NCI-H748 treated with DMSO at 0.1 percent for 48 hours (cell line): ENCODE measurements at places on chromosomes 2 and 18.
A peak's percentile ranks its signal among the peaks of the same experiment; 100 is the strongest.

DNA sequence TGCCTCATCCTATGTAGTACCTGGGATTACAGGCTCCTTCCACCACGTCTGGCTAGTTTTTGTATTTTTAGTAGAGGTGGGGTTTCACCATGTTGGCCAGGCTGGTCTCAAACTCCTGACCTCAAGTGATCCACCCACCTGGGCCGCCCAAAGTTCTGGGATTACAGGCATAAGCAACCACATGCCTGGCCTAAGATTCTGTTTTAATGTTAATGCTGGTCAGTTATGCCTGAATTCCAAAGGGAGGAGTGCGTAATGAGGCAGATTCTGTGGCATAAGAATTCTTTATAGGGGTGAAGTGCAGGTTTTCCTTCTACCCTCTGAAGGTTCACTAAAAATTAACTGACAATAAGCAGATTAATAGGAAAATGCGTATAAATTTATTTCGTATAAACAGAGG is 1343.8 kb upstream of the LRRTM1 start:
- no peak for DNase-seq

DNA sequence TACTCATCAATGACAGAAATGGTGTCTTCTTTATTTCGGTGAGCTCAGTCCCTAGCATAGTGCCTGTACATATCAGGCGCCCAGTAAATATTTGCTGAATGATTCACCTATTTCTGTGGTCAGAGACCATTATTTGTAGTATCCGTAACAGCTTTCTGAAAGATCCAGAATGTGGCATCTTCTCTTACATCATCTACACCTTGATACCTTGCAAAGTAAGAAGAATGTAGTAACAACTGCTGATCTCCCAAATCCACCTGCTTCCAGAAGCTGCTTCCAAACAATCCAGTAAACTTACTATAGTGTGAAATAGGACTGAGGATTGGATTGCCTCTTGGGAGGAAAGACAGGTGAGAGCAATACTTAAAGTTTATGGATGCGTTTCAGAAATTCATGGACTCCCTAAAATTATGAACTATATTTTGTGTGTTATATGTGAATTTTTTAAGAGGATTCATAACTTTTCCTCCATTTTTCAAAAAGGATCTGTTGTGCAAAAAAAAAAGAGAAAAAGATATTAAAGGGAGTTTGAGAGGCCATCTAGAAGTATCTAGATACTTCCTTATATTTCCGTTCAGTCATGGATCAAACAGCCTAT is 945 bp upstream of the ASXL2 start:
- peak; percentile 9 for DNase-seq

DNA sequence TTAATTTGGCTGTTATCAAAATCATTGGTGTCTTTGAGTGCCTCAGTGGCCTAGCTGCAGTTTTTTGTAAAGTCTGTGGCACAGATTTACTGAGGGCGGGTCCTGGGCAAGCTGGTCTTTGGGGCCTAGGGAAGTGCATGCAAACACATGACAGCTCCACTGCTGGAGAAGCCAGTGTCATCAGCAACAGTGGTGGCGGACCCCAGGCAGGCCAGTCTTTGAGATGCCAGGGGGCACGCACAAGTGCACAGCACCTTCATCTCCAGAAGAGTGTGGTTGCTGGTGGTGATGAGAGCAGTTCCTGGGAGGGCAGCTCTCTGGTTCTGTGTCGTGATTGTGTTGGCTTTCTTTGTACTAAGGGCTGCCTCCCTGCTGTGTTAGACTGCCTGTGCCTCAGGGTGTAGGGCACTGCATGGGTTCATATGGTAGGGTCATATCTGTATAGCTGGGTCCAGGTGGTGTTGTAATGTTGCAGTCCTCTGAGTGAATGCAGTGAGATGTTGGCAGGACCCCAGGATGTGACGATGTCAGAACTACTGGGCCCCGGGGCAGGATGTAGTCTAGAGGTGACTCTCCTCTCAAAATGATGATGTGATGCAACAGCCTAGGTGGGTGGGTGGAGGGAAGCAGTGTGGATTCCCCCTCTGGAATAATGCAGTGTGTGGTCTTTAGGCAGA is 646.7 kb upstream of the CDH2 start:
- no peak for DNase-seq

- DNase-seq, result no peak
These were observed 364.0 kb downstream of the LPIN1 start for GRCh38 chr2:12110481-12110880.

- no peak for DNase-seq
These were observed 256.0 kb upstream of the FANCL start for GRCh38 chr2:58497168-58497567.

- DNase-seq, result no peak
These were observed 14.8 kb downstream of the TIMM21 start for GRCh38 chr18:74163019-74163660.

GRCh38 chr18:26780520-26781325 is 84.8 kb downstream of the AQP4 start:
- no peak for DNase-seq

DNA sequence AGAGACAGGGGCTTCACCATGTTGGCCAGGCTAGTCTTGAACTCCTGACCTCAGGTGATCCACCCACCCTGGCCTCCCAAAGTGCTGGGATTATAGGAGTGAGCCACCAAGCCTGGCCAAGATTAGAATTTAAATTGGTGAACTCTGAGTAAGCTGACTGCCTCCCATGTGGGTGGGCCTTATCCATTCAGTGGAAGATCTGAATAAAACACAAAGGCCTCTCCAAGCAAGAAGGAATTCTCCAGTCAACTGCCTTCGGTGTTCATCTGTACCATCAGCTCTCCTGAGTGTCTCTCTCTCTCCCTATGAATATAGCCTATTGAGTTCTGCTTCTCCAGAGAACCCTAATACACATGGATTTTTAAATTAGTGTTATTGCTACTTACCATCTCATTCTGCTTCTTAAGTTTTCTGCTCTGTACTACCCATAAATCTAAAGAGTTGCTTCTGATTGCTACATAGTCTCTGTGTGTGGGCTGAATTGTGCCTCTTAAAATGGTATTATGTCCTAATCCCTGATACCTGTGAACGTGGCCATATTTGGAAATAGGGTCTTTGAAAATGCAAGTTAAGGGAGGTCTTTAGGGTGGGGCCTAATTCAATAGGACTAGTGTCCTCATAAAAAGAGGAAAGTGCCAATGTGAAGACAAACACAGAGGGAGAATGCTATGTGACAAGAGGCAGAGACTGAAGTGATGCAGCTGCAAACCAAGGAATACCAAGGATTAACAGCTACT is 36.3 kb downstream of the FBXO11 start:
- no peak for DNase-seq

DNA sequence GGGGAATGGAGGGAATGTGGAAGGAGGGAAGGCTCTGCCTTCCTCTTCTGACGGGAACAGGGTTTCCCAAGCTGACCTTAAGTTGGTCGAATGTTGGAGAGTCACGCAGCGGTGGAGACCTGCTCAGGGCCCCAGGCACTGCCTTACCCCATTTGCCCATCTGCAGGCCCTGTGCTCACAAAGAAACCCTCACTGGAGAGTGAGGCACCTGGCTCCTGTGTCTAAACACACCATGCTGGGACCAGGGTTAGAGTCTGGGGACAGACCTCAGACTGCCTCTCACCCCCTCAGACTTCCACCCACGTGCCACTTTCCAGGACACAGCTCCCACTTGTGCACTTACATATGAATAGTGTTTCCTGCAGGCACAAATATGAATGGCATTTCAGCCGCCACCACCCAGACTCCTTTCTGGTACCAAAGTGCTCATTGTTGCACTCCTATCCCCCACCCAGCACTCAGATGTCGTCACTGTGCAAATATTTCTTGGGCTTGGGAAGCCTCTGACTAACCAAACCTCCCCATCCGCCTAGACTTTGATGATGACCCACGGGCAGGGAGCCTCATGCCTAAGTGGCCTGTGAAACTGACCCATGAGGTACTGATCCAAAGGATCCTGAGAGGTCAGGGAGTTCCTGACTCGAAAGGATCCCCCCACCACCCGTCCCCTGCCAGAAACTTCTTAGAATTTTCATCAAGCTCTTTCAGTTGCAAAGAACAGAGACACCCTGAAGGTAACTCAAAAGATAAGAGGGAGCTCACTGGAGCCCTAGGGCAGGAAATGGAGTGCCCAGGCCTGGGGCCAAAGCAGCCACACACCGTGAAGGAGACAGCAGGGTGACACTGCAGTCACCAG is 78.3 kb downstream of the STPG4 start:
- no peak for DNase-seq

- DNase-seq, result no peak
These were observed 7.3 kb downstream of the KIF1A start for GRCh38 chr2:240812721-240813120.

DNA sequence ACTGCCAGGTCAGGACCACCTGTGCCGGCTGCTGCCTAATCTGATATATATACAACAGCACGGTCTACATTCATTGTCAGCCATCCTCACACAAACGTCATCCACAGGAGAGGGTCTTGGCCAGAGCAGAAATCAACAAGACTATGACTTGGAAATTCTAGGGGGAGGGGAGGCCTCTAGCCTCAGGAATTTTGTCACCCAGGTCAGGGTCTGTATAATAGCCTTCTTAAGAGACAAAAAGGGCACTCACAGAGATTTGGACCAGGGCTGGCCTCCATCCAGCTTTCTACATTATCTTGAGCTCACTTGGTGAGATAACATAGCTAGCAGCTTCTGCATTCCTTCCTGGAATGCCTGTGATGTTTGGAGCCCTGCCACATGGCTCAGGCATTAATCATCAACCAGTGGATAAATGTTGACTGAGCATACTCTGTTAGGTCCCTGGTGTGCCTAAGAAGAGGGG is 50.4 kb upstream of the CTIF start:
- DNase-seq, result no peak

DNA sequence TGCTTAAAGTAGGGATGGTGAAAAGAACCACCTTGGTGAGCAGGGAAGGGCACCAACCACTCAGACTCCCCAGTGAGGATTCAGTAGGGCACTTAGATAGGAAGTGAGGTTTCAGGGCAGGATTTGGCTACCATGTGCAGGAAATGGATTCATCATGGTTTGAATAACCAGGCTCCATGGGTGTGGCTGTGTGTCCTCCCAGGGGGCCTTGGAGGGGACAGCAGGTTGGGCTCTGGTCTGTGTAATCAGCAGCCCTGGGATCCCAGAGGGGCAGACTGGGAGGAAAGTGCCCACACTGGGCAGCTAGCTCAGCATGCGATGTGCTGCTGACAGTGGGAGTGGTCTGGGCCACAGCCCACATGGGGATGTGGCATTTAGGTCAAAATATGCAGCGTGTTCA is 224.6 kb downstream of the CELF4 start:
- no peak for DNase-seq

- no peak for DNase-seq
These were observed 117.6 kb upstream of the DTNA start for GRCh38 chr18:34592481-34592880.

- no peak for DNase-seq
These were observed 26.4 kb downstream of the CAPN13 start for GRCh38 chr2:30780776-30781330.

DNA sequence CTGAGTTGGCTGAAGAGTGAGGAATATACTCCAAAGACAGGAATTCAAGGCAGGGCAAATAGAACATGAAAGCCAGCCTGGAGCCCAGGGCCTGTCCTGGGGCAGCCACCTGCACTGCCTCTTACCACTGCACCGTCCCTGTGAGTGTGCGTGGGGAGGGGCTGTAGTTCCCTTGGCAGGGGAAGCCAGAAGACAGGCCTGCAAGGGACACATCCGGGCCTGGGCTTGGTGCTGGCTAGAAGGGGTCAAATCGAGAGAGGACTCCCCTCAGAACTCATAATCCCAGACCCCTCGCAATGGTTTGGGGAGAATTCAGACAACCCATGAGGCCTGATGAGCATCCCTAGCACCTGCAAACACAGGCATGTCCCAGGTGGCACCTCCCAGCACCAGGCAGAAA is 87.0 kb downstream of the HDAC4 start:
- no peak for DNase-seq

- DNase-seq, result no peak
These were observed 150.3 kb downstream of the PLEKHA3 start for GRCh38 chr2:178630581-178630980.

DNA sequence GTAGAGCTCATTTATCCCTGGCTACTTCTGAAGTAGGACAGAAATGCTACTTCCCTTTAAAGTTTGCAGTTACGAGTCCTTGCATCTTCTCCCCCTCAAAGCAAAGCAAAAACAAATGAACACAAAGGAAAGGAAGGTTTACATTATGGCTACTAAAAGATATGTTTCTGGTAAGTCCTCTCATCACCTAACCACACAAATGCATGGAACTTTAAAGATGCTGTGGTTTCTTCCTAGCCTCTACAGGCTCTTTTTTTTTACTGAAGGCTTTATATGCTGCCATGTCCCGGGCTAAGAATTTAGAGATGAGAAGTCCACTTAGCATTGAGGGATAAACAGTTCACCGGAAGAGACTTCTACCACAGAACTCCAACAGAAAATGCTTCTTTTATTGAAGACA is 291.2 kb downstream of the SS18 start:
- DNase-seq, result no peak

DNA sequence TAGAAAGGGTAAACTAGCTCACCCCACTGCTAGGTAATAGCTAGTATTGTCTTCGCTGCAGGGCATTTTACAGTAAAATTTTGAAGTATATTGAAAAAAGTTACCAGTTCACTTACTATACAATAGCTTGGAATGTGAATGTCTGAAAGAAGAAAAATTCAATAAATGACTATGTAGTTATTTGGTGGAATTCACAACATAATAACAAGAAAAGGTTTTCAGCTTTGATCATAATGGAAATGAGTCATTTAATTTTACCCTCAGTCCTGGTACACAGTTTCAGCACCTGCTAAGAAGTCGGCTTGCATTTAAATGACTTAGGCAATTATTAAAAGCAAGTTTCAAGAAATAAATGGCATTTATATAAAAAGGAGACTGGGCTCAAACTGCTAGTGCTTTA is 90.4 kb downstream of the NUP35 start:
- DNase-seq, result no peak

- no peak for DNase-seq
These were observed 122.2 kb downstream of the QPCT start for GRCh38 chr2:37466533-37467222.

GRCh38 chr2:216666461-216667233 is 28.7 kb downstream of the IGFBP5 start:
- DNase-seq, result peak; percentile 72

GRCh38 chr2:179974761-179975160 is 32.3 kb downstream of the CWC22 start:
- DNase-seq, result peak; percentile 11

DNA sequence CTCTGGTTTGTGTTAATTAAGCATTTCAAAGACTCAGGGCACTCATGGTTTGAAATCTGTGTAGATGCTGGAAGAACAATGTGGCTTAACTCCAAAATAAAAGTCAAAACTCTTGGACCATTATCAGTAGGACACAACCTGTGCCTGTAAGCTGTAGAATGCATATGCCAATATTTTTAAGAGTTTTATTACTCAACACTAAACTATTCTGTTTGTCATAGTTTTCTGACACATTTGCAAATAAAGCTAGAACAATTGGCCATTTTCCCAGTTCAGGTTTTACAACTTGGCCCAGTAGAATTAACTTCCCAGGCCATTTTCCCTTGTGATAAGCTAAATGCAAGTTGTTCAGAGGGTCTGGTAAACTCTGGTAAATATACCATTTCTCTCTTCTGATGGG is 713.1 kb downstream of the CBLN2 start:
- DNase-seq, result no peak

- DNase-seq, result no peak
These were observed 30.1 kb downstream of the EFR3B start for GRCh38 chr2:25071966-25072365.

GRCh38 chr18:67805261-67805660 is 288.7 kb upstream of the DSEL start:
- no peak for DNase-seq

- DNase-seq, result no peak
These were observed 13.2 kb downstream of the ATG16L1 start for GRCh38 chr2:233264667-233265066.
